ENCODE measurements at places on chromosomes 3 and 15.
A peak's percentile ranks its signal among the peaks of the same experiment; 100 is the strongest.

GRCh38 chr3:132911741-132912415, 126.3 kb upstream of the TMEM108 start:
- peak; percentile 78 for DNase-seq

- no peak for DNase-seq
These were observed 217.0 kb downstream of the PLOD2 start for GRCh38 chr3:145943952-145944351.

- DNase-seq: peak; percentile 13
These were observed 59.5 kb upstream of the TMEM115 start for GRCh38 chr3:50418850-50419249.

GRCh38 chr15:49492830-49493229, 69.8 kb downstream of the FGF7 start:
- DNase-seq: peak; percentile 96

DNA sequence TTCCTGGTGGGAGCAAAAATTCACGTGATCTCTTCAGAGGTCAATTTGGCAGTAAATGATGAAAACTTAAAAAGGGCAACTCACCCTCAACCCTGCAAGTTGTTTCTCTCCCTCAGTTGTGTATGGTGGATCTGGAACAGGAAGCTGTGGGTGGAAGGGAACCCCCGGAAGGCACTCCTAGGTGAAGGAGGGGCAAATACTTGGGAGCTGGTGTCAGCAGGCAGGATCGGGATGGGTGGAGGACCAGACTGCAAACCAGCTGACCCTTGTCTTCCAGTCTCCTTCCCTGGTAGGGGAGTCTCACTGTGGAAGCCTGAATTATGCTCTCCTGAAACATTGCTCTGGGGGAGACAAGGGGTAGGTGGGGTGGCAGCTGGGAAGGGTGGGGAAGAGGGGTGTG, 33.5 kb downstream of the PRR23E start:
- DNase-seq: no peak

- no peak for DNase-seq
These were observed 231.8 kb upstream of the TBL1XR1 start for GRCh38 chr3:177429079-177429478.

DNA sequence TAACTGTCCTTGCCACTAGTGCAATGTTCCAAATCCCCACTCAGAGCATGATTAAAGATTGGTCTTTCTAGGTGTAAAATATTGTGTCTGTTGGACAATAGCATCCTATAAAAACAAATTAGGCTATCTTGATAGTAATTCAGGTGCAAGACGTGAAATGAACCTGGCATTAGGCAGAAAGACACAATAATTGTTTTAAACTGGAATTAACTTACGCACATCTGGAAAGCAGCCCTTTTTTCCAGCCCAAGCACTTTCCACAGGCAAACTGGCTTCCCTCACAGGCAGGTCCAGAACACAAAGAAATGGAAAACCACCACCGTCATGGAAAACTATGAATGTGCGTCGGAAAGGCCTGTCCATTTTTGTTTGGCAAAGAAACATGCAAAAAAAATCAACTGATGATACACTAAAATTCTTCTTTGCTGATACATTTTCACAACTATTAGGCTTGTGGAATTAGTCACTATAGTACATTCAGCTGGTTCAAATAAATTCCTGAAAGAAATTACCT, 474.7 kb upstream of the IL12A start:
- peak; percentile 52 for DNase-seq

DNA sequence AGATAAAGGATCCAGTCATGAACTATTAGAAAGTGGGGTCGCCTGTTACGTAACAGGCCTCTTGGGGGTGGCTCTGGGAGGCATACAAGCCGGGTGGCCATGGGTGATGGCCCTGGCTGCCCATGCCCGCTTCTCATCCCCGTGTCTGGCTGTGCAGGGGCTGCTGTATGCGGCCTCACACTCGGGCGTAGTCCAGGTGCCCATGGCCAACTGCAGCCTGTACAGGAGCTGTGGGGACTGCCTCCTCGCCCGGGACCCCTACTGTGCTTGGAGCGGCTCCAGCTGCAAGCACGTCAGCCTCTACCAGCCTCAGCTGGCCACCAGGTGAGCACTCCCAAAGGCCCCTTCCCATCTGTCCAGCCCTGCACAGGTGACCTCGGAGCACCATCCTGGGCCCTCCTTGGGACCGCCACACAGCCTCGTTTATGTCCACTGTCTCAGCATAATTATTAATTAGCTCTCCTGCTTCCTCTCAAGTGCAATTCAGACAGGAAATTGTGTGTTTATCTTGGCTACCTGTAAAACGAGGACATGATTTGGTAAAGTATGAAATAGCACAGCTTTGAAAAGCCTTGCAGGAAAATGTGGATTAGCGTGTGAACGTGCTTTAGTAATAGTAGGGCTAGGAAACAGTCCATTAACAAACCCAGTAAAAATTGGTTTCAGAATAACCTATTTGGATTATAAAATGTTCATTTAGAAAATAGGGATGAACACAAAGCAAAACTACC, 8.1 kb downstream of the CIB1 start:
- no peak for DNase-seq

DNA sequence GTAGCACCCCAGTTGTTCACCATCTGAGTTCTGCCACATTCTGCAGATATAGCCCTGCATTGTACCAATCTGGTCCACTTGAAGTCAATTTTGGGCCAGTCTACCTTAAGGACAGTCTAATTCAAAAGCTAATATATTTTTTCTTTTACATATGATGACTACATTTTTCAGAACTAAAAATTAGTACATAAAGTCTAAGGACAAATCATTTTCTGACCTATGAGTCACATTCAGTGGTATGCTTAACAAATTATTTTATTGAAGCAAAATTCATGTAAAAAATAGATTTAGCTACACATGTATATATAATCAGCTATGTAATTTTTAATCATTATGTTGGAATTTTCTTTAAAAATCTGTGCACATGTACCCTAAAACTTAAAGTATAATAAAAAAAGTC, 52.1 kb upstream of the IL12A start:
- peak; percentile 12 for DNase-seq

- peak; percentile 35 for DNase-seq
These were observed 142.0 kb upstream of the UBE2E1 start for GRCh38 chr3:23663661-23664186.
